NCI-H1105 treated with DMSO at 0.1 percent for 48 hours (cell line): ENCODE measurements at places on chromosomes 1 and 21.

GRCh38 chr1:152861374-152861773 is 1.6 kb downstream of the LCE7A start:
- DNase-seq = no peak

DNA sequence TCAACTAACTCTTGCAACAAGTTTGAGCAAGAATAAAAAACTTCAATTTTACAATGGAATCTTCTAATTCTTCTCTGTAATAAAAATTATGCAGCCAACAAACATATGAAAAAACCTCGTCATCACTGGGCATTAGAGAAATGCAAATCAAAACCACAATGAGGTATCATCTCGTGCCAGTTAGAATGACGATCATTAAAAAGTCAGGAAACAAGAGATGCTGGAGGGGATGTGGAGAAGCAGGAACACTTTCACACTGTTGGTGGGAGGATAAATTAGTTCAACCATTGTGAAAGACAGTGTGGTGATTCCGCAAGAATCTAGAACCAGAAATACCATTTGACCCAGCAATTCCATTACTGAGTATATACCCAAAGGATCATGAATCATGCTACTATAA is 327.5 kb upstream of the LYPLAL1 start:
- no peak for DNase-seq

DNA sequence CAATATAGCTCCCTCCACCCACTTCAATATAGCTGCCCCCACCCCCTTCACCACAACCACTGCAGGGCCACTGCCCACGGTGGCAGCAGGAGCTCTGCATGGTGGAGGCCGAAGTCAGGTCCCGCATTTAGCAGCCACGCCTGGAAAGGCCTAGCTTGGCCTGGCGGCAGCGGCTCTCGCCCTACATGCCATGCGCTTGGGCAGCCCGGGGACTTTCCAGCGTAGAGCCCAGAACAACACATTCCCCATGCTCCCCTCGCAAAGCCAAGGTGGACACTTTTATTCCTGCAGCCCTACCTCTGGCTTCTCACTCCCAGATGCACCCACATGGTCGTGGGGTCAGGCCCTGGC is 37.1 kb downstream of the LHX4 start:
- DNase-seq = no peak

DNA sequence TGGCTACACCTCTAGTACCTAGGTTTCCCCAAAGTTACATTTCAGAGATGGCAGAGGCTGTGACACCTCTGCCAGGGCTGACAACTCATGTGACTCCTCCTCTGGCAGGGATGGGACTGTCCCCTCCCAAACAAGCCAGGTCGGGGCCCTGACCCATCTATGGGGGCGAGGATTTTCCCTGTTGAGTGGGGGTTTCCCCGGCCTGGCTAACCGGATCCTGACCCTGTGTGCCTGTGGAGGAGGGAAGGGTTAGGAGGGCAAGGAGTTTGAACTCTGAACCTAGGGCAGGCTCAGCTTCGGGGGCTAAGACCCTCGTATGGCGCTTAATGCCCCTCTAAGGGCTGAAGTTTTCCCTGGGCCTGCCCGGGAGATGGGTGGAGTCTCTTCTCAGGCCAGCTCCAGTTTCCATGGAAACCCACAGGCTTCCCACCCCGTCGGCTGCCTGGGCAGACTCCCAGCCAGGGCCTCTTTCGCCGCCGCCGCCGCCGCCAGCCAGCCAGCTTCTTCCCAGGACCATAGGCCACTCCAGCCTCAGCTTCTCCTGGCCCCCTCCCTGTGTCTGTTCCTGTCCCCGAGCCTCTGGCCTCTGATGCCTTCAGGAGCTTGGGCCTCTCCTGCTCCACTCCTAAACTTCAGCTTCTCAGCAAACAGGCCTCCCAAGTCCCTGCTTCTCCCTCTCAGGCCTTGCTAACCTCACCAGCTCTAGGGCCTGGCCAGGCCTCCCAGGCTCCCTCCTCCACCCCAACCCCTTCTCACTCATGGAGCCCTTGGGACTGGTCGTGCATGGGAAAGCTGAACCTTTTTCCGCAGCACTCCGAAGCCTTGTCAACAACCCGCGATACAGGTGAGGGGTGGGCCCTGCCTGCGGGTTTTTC is at the start of gene BTBD19:
Gene BTBD19, plus strand, starts transcription at position 461 of the 875 bp plus-strand sequence. Its CDS starts 298 bp downstream, at position 759.
- DNase-seq = no peak

DNA sequence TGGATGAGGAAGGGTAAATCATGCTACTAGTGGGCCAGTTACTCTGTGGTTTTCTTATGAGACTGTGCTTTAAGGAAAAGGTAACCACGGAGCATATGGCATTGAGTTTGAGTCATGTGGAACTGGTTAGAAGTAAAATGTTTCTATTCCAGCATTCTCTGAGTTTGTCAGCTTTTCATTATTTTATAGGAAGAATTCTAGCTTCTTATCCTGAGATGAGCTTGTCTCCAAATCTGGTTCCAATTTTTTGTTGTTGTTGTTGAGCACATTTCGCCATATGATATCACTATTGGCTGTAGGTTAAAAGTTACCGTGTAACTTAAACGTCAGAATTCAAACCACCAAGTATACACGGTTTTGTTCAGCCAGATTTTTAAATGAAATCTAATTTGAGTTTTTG is 69.9 kb downstream of the ATF6 start:
- no peak for DNase-seq

- DNase-seq = no peak
Observed at GRCh38 chr1:95230768-95231191, 3.2 kb upstream of the RWDD3 start.

GRCh38 chr1:86089765-86090164 is 66.8 kb downstream of the COL24A1 start:
- no peak for DNase-seq

DNA sequence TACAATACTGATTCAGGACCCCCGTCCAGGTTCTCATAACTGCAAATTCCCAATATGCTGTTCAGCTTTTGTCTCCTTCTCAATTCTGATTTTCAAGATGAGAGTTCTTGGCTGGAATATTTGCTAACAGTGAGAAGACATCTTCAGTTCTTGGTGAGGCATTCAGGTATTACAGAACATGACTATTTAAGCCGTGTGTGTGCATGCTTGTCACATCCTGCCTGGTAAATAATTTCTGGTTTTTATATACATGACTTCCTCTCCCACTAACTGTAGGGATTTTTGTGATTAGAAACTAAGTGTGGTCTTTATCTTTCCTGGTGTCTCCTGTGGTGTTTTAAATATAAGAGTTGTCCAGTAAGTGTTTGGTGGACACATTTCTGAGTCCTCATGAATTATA is 10.2 kb upstream of the SLC19A2 start:
- DNase-seq = no peak
